ENCODE measurements at places on chromosomes 7 and 10. TPM values are rescaled to one million over a fixed set of nuclear protein-coding genes. Genes with fewer than 3 reads are reported as not detected.

Gene FZD1
- total RNA-seq, result 2.3 TPM

Gene TMEM254
- 17.1 TPM for total RNA-seq

GRCh38 chr10:92238054-92238585 is 52.8 kb downstream of the CPEB3 start:
- DNase-seq, result no peak

- DNase-seq, result no peak
Measured at GRCh38 chr7:43481902-43482678, 100.8 kb upstream of the STK17A start.

Measured in activated naive CD4-positive, alpha-beta T cell treated with anti-CD3 and anti-CD28 coated beads, Interleukin-2, amount 50 U/mL, for 72 hours (primary cell).